ENCODE measurements at places on chromosomes 3 and 15. TPM values are rescaled to one million over a fixed set of nuclear protein-coding genes. Genes with fewer than 3 reads are reported as not detected.

Gene CHRNA7
- total RNA-seq = 2.9 TPM

Gene IQCF5
- total RNA-seq = not detected

DNA sequence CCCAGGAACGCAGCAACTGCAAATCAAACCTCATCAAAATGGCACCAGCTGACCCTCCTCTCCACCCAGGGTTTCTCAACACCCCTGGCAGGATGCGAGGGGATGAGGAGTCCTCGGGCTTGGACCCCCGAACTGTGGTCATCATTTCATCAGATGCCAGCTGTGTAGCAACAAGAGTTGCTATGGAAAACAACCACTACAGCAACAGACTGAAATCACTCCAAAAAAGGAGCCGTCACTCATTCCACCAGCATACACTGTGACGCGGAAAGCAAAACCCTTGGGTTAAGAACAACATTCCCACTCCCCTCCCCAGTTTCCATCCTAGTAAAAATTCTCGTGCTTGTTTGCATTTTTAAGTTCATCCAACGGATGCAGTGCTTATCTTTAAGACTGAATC is 40.1 kb downstream of the VGLL4 start:
- no peak for DNase-seq

Gene NCBP2
- 53.8 TPM for total RNA-seq

Gene ETFA
- 218 TPM for total RNA-seq

Gene SEMA7A
- 0.20 TPM for total RNA-seq

DNA sequence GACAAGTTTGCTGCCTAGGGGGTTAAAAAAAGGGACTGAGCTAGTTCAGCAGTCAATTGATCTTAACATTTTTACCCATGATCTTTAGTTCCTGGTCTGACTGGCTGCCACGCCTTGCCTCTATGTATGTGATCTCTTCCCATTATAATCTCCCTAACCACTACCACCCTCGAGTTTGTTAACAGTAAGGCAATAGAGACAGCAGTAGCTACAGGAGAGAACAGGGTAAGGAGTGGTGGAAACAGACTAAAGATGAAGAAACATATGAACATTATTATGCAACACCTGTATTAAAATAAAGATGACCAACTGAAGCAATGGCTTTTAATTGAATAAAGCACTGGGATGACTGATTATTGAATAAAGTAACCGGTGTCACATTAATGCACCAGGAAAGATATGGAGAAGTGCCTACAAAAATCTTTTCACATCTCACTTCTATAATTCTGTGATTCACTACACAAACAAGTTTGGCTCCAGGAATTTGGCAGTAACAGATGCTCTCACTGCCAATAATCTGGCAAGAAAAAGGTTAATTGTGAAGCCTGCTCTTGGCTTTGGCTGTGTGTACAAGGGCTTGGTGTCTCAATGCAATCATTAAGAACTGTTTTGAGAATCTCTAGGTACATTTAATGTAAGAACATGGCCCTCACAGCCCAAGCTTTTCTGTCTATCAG is 95.7 kb downstream of the HHLA2 start:
- peak; percentile 56 for DNase-seq

DNA sequence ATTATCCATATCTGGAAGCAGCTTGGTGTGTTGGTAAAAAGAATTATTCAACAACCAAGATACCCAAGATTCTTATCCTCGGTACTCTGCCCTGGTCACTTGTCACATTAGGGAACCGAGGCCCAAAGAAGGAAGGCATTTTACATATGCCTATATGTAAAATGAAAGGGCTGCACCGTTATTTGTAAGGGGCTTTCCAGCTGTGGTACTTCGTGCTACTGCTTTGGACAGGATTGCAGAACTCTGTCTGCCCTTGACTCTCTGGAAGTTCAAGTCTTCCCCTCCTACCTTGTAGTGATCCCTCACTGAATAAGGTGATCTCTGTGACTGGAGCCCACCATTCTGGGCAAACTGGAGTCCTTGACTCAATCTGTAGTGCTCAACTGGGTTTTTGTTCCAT is 198.9 kb upstream of the TOPAZ1 start:
- no peak for DNase-seq

- DNase-seq = no peak
Measured at GRCh38 chr3:193021506-193022010, 103.9 kb upstream of the MB21D2 start.
